MG63 (cell line): ENCODE measurements at places on chromosomes 4 and X. TPM values are rescaled to one million over a fixed set of nuclear protein-coding genes. Genes with fewer than 3 reads are reported as not detected.

- no peak for DNase-seq
Measured at GRCh38 chrX:13008189-13008533, 33.3 kb downstream of the TMSB4X start.

DNA sequence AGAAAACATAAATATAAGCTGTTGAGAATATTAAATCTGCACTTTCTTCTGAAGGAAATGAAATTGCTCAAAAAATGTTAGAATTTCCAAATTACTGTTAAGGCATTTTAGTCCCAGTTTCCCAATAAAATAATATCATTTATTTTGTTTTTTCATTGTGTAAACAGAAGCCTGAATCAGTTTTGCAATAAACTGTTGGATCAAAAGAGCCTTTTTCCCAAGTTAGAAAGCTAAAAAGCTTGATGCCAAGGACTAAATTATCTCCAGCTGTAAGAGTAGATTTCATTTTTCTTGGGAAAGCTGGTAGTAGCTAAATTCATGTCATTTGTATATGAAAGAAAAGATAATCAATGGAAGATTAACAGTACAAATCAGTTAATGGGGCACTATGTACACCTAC, 95.8 kb downstream of the RNF150 start:
- DNase-seq: no peak

Gene ZNF630
- total RNA-seq: not detected in 2 replicates

DNA sequence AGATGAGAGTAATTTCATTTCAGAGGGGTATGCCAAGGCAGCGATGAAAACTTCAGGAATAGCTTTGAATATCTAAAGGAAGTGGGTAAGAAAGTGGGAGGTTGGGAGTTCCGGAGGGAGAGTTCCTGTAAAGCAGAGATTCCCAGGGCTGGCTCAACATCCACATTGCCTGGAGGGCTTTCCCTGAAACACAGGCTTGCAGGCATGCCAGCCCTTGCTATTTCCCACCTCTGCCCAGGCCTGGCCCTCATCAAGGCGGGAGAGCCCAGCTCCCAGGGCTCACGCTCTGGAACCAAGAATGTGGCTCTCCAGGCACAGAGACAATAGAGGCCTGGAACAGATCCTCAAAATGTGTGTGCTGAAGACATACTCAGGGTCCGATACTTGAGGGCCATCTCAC, 43.8 kb upstream of the CLDN34 start:
- DNase-seq: no peak

Gene SMIM10L2A
- 0.46 TPM in 1 of 2 replicates, not detected in the other for total RNA-seq

- no peak for DNase-seq
Measured at GRCh38 chrX:133448512-133449076, 33.3 kb upstream of the GPC4 start.

DNA sequence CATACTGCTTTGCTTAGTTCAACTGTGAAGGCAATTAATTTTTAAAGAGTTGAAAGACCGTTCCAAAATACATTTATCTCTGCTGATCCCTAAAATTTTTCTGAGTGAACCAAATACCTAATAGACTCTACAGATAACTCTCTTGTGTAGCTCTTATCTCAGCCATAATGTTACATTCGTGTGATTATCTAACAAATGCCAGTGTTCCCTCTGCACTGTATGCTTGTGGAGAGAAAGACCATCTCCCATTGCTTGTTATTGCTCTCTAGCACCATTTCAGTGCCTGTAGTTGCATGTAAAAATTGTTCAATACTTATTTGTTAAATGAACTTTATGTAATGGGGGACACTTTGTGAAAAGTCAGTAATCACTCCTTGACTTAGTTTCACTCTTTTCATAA, 81.3 kb upstream of the ATOH1 start:
- DNase-seq: no peak

Gene FAM53A
- total RNA-seq: 2.6 and 4.0 TPM in 2 replicates

DNA sequence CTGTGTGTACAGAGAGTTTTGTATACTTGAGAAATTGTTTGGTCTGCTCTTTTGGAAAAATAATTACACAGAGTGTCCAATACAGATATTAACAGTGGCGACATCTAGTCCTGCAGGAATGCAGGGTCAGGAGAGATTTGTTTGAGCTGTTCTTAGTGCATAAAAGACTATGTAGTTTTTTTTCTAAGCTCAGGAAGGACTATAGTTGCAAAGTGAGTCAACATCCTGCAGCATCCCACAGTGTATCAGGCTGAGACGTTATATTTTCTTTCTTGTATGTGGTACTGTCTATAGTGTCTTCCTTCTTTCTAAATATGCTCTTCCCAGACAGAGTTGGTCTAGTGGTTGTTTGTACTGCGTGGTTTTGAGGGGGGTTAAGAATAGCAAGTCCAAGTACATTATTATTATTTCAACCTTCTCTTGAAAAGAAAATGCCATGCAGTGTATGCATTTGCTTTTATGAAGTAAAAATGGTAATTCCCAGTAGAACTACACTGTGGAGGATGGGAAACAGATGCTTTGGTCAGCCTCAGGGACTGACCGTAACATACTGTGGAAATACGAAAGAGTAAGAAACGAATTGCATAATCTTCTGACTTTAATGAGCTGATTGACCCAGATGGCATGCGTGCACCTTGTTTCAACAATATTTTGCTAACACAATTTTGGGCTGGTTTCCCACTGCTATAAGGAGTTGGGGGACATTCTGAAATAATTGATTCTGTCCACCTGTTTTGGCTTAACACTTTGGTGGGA, 67.4 kb downstream of the DMP1 start:
- DNase-seq: no peak
